ENCODE measurements at places on chromosomes 1 and 21. TPM values are rescaled to one million over a fixed set of nuclear protein-coding genes. Genes with fewer than 3 reads are reported as not detected.

- no peak for DNase-seq
- no peaks in the 10 kb centered on the region for H3K36me3 ChIP-seq
- no peak overlapping the region for H3K4me3 ChIP-seq
- H3K27ac ChIP-seq = no peak overlapping the region
- peaks cover 3% of the 10 kb centered on the region for H3K4me1 ChIP-seq
- peaks cover 31% of the 10 kb centered on the region for H3K27me3 ChIP-seq
These were observed 17.7 kb upstream of the ZSCAN20 start for GRCh38 chr1:33454646-33455282.

- no peaks in the 10 kb centered on the region for H3K36me3 ChIP-seq
- peak overlapping the region; percentile 21 for H3K4me3 ChIP-seq
- H3K27ac ChIP-seq = no peak overlapping the region
- H3K27me3 ChIP-seq = peaks cover 32% of the 10 kb centered on the region
- H3K4me1 ChIP-seq = no peaks in the 10 kb centered on the region
These were observed 27.6 kb upstream of the ZNF697 start for GRCh38 chr1:119675349-119676345.

GRCh38 chr1:233424779-233425178 lies 97.3 kb downstream of the MAP3K21 start:
- DNase-seq = no peak
- H3K27me3 ChIP-seq = peaks cover 53% of the 10 kb centered on the region
- no peaks in the 10 kb centered on the region for H3K36me3 ChIP-seq
- H3K4me3 ChIP-seq = no peak overlapping the region
- H3K27ac ChIP-seq = no peak overlapping the region
- no peaks in the 10 kb centered on the region for H3K4me1 ChIP-seq

AIRE gene
- 0.05 TPM for total RNA-seq

- peaks cover 13% of the 10 kb centered on the region for H3K36me3 ChIP-seq
- peaks cover 6% of the 10 kb centered on the region for H3K4me1 ChIP-seq
- H3K4me3 ChIP-seq = no peak overlapping the region
- no peak overlapping the region for H3K27ac ChIP-seq
These were observed 122.7 kb downstream of the TGFBR3 start for GRCh38 chr1:91763252-91763651.

DNA sequence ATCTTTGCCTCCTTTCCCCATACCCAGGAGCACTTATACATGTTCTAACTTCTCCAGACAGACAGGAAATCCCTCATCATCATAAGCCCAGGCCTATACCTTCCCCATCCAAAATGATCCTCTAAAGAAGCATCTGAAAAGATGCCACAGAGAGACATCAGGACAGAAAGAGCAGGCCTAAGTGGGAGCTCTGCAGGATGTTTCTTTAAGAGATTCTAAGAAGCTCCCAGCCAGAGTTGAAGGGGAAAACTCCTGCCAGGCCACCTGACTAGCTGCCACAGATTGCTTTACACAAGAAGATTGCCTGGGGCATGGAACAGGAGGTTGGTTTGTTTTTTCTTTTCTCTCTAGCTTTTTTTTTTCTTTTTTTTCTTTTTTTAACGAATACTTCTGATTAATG lies 275.8 kb downstream of the VAV3 start:
- DNase-seq = no peak
- H3K27me3 ChIP-seq = no peaks in the 10 kb centered on the region
- H3K36me3 ChIP-seq = no peaks in the 10 kb centered on the region
- no peak overlapping the region for H3K4me3 ChIP-seq
- H3K4me1 ChIP-seq = no peaks in the 10 kb centered on the region

TRIM58 gene
- total RNA-seq = 0.23 TPM

TMEM54 gene
- 1.4 TPM for total RNA-seq

DNA sequence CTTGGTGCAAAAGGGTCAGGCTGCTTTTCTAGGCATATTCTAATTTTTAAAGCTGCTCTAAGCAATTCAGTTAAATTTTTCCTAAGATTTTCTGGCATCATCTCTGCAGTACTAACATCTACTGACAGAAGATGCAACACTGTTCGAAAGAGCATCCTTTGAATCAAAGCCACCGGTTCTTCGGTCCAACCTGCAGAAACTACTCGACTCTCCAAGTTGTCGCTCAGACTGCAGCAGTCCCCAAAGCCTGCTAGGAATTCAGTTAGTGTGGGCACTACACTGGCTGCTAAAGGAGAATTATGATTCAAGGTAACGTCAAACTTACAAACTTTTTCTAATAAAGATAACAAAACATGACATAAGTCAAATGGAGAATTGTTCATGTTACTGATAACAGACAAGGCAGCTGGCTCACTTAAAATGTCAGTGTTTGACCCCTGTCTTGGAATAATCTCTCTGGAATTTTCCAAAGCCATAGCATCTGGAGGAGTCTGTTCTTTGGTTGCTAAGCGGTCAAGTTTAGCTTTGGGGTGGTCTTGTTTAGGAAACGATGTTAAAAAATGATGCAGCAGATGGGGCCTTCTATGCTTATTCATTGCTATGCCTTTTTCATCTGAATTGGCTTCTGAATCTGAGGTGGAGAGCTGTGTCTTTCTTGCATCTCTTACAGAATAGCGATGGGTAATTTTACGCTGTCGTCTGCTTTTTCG lies 56.9 kb downstream of the LYST start:
- no peaks in the 10 kb centered on the region for H3K27me3 ChIP-seq
- H3K4me1 ChIP-seq = no peaks in the 10 kb centered on the region
- DNase-seq = no peak
- no peak overlapping the region for H3K4me3 ChIP-seq
- peaks cover 36% of the 10 kb centered on the region for H3K36me3 ChIP-seq
- H3K27ac ChIP-seq = no peak overlapping the region

- no peaks in the 10 kb centered on the region for H3K27me3 ChIP-seq
- H3K4me1 ChIP-seq = no peaks in the 10 kb centered on the region
- DNase-seq = no peak
- no peaks in the 10 kb centered on the region for H3K36me3 ChIP-seq
These were observed 60.4 kb downstream of the ALG14 start for GRCh38 chr1:95012389-95012788.

- H3K27ac ChIP-seq = no peak overlapping the region
- H3K36me3 ChIP-seq = peaks cover 6% of the 10 kb centered on the region
- no peak for DNase-seq
- H3K4me3 ChIP-seq = no peak overlapping the region
- H3K27me3 ChIP-seq = no peaks in the 10 kb centered on the region
These were observed 50.3 kb downstream of the MYSM1 start for GRCh38 chr1:58649555-58649954.

GRCh38 chr1:180606155-180606554 lies 25.7 kb upstream of the XPR1 start:
- H3K27me3 ChIP-seq = peaks cover 2% of the 10 kb centered on the region
- no peak overlapping the region for H3K27ac ChIP-seq
- H3K4me1 ChIP-seq = peaks cover 2% of the 10 kb centered on the region
- no peaks in the 10 kb centered on the region for H3K36me3 ChIP-seq

- H3K4me3 ChIP-seq = no peak overlapping the region
- DNase-seq = peak; percentile 61
- no peaks in the 10 kb centered on the region for H3K36me3 ChIP-seq
- peaks cover 75% of the 10 kb centered on the region for H3K27me3 ChIP-seq
- no peak overlapping the region for H3K27ac ChIP-seq
- peaks cover 7% of the 10 kb centered on the region for H3K4me1 ChIP-seq
These were observed 2.2 kb downstream of the CACNA1E start for GRCh38 chr1:181485287-181486097.

- no peak overlapping the region for H3K4me3 ChIP-seq
- no peaks in the 10 kb centered on the region for H3K4me1 ChIP-seq
- H3K27ac ChIP-seq = no peak overlapping the region
These were observed 21.2 kb downstream of the NFASC start for GRCh38 chr1:204891860-204892259.

- H3K4me1 ChIP-seq = no peaks in the 10 kb centered on the region
- DNase-seq = no peak
These were observed 457.4 kb downstream of the SETD4 start for GRCh38 chr21:35602811-35603362.

DNA sequence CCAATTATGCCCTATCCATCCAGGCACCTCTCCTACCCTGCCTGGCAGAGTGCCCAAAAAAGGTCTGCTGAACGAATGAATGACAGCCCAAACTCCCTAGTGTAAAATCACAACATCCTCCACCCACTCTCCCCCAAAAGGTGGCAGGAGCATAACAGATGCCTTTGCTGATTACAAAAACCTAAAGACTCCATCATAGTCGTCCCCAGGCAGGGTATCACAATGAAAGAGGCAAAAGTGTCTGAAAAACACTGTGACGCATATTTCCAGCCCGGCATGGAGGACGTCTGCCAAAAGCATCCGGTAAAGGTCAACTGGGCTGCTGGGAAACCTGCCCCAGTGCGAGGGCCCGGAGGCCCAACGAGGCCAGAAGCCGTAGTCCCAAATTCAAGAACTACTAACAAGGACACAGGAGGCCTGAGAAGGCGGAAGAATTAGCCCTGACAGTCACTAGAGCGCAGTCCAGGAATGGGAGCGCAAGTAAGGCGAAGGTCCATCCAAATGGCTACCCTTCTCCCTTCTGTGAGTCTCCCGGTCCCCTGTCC lies 576 bp downstream of the SMIM12 start:
- peaks cover 38% of the 10 kb centered on the region for H3K4me1 ChIP-seq
- H3K27ac ChIP-seq = peak overlapping the region; percentile 99
- H3K36me3 ChIP-seq = peaks cover 22% of the 10 kb centered on the region

GRCh38 chr1:224237119-224237881 lies 54.3 kb downstream of the DEGS1 start:
- H3K4me3 ChIP-seq = no peak overlapping the region
- no peaks in the 10 kb centered on the region for H3K4me1 ChIP-seq
- H3K27me3 ChIP-seq = no peaks in the 10 kb centered on the region
- DNase-seq = no peak
- H3K27ac ChIP-seq = no peak overlapping the region
- H3K36me3 ChIP-seq = peaks cover 27% of the 10 kb centered on the region

GRCh38 chr1:55348356-55348755 lies 133.2 kb upstream of the USP24 start:
- no peaks in the 10 kb centered on the region for H3K4me1 ChIP-seq
- no peak overlapping the region for H3K27ac ChIP-seq
- no peak for DNase-seq
- peaks cover 10% of the 10 kb centered on the region for H3K27me3 ChIP-seq

C21orf91 gene
- 39.6 TPM for total RNA-seq

GRCh38 chr1:12505639-12506280 lies 112.2 kb downstream of the DHRS3 start:
- no peak overlapping the region for H3K4me3 ChIP-seq
- peaks cover 26% of the 10 kb centered on the region for H3K36me3 ChIP-seq
- peaks cover 35% of the 10 kb centered on the region for H3K4me1 ChIP-seq
- DNase-seq = no peak
- no peaks in the 10 kb centered on the region for H3K27me3 ChIP-seq

GRCh38 chr1:212683357-212683722 lies 16.3 kb downstream of the BATF3 start:
- peaks cover 52% of the 10 kb centered on the region for H3K4me1 ChIP-seq
- peak; percentile 78 for DNase-seq
- peak overlapping the region; percentile 67 for H3K27ac ChIP-seq
- peak overlapping the region; percentile 14 for H3K4me3 ChIP-seq

DNA sequence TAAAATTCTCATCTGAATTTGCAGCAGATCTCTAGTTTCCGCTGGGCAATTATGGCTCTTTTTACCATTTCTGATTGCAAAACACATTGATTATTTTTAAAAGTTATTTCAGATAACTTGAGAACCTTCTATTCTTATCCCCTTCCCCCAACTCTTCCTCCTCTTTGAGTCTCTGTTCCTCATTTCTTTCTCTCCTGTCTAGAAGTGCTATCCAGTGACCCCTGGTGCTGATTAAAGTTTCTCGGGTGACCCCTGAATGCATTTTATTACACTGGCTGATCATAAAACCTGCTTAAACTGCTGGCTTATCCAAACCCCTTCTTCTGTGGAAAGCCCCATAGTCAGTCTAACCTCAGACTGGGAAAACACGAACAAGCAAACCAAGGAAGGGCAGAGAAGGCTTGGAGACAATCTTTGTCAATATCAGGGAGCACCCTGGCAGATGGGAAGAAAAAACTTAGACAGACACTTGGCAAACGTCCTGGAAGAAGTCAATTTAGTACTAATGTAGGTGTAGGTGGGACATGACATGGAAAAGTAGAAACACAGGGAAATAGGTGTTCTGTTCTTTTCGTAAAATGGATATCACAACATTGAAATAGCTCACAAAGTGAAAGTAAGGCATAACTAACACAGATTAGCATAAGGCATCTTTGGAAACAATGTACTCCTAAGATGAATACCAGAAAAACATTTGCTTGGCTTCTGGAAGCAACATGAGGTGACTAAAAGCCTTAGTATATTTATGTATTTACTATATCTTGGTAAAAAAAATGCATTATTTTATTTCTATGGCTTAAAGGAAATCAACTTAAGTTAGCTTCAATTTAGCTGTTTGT lies 61.4 kb downstream of the GORAB start:
- H3K36me3 ChIP-seq = no peaks in the 10 kb centered on the region
- H3K27ac ChIP-seq = no peak overlapping the region
- no peak overlapping the region for H3K4me3 ChIP-seq
- H3K4me1 ChIP-seq = no peaks in the 10 kb centered on the region

GRCh38 chr1:191261111-191261510 lies 783.4 kb upstream of the BRINP3 start:
- no peak overlapping the region for H3K4me3 ChIP-seq
- no peaks in the 10 kb centered on the region for H3K27me3 ChIP-seq
- no peaks in the 10 kb centered on the region for H3K4me1 ChIP-seq
- no peaks in the 10 kb centered on the region for H3K36me3 ChIP-seq
- H3K27ac ChIP-seq = no peak overlapping the region

SLC6A17 gene
- not detected for total RNA-seq

LIX1L gene
- total RNA-seq = 37.8 TPM

DNA sequence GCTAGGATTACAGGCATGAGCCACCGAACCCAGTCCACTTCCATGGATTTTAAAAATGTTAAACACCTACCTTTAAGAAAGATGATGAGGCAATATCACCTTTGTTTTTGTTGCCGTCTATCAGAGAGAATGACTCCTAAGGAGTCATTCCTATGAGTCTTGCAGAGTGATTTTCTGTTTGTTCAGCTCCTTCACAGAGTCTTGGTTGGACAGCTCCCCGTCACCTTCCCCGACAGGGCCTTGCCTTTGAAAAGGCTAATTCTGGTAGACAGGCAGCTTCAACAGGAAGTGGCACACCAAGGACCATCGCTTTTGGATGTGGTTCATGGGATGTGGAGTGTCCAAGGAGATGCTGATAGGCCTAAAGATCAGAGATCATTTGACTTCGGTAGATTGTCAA lies 17.5 kb downstream of the ZBTB18 start:
- peaks cover 2% of the 10 kb centered on the region for H3K4me1 ChIP-seq
- no peaks in the 10 kb centered on the region for H3K36me3 ChIP-seq
- peaks cover 12% of the 10 kb centered on the region for H3K27me3 ChIP-seq
- no peak overlapping the region for H3K4me3 ChIP-seq
- H3K27ac ChIP-seq = no peak overlapping the region

DNA sequence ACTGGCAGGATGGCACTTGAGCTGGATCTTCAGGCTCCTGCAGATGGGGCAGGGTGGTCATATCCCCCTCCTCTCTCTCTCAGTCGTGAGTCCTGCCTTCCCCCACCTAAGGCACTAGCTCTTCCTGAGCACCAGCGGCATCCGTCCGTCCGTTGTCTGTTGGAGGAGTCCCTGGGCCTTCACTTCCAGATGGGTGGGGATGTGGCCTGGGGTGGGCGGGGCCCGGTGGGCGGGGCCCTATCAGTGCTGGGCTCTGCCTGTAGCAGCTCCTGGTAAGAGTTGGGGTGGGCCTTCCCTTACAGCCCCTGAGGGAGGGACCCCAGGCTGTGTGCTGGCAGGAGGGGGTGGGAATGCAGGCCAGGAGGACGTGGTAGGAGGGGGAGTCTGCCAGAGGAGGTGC lies 10.3 kb downstream of the LDLRAD2 start:
- peaks cover 3% of the 10 kb centered on the region for H3K4me1 ChIP-seq
- DNase-seq = no peak
- H3K4me3 ChIP-seq = no peak overlapping the region
- H3K36me3 ChIP-seq = no peaks in the 10 kb centered on the region
- H3K27me3 ChIP-seq = no peaks in the 10 kb centered on the region
- no peak overlapping the region for H3K27ac ChIP-seq

- no peak for DNase-seq
- no peak overlapping the region for H3K27ac ChIP-seq
- no peak overlapping the region for H3K4me3 ChIP-seq
- no peaks in the 10 kb centered on the region for H3K4me1 ChIP-seq
These were observed 45.9 kb upstream of the NRDC start for GRCh38 chr1:51924455-51924854.
